ENCODE measurements at places on chromosomes 5 and 9.
A peak's percentile ranks its signal among the peaks of the same experiment; 100 is the strongest.

DNA sequence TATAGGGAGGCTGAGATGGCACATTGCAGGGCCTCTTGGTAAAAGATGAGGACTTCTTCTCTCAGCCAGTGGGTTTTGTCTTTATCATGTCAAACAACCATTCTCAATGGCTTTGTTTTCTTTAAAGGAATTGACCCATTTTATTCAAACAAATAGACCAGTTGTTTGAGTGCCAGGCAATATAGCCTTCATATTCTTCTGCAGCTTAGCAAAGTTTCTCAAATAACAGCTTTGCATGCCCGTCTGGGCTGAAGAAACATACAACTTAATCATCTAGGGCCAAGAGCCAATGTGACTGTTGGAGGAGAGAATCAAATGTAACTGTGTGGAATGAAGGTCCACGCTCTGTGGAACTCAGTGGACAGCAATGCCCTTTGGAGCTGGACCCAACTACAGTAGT lies 57.4 kb upstream of the ADRA1B start:
- DNase-seq, result no peak

- no peak for DNase-seq
Observed at GRCh38 chr9:25397746-25398145, 280.5 kb downstream of the TUSC1 start.

- no peak for DNase-seq
Observed at GRCh38 chr9:87596862-87597261, 99.2 kb downstream of the DAPK1 start.

DNA sequence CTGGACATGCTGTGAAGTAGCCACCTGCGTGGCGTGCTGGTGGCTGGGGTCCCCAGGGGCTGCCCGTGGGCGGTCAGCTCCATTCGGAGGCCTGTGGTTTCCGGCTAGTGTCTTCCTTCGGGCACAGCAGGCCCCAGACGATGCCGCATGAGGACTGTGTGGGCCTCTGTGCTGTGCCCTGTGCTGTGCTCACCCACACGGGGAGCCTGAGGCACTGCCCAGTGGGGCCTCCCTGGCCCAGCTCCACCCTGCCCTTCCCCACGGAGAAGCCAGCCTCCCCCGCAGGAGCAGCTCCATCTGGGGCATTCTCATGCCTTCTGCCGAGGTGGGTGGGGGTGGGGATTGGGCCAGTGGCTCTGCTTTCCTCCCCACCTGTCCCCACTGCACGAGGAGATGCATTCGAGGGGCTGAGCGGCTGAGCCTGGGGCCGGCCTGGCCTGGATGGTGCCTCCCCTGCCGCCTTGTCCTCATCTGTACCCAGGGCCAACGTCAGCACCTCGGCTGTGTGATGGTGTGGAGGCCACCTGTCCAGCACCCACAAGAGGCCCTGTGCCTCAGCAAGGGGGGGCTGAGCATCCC lies 24.2 kb downstream of the RXRA start:
- no peak for DNase-seq

- DNase-seq, result no peak
Observed at GRCh38 chr5:174601946-174602345, 122.4 kb upstream of the MSX2 start.

GRCh38 chr9:42388846-42389245 lies 205.4 kb downstream of the SPATA31A6 start:
- no peak for DNase-seq

DNA sequence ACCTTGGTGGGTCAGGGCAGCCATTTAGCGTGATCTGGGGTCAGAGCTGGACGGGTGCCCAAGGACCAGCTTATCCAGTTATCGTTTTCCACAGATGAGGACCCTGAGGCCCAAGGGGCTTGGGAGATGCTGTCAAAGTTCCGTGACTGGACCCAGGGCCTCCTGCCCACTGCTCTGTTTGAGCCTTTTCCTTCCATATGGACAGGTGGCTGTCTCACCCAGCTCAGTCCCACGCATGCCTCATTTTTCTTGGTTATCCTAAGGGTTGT lies 56.5 kb downstream of the TRIP13 start:
- DNase-seq, result no peak

DNA sequence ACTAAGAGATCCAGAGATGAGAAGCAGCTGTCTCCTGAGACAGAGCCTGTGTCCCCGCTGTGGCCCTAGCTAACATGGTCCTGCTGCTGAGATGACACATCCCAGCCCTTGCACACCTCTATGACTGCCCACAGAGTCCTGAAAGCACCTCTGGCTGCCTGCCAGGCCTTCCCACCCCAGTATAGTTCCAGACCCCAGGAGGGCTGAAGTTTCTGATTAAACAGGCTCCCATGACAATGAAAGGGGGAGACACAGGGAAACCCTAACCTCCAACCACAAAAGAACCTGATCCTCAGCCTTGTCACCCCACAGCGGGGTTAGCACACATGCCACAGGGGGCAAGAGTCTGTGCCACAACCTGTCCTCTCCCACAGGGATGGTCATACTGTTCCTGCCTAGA lies 15.6 kb downstream of the CIZ1 start:
- DNase-seq, result no peak

- no peak for DNase-seq
Observed at GRCh38 chr9:104961238-104961637, 33.3 kb upstream of the ABCA1 start.

DNA sequence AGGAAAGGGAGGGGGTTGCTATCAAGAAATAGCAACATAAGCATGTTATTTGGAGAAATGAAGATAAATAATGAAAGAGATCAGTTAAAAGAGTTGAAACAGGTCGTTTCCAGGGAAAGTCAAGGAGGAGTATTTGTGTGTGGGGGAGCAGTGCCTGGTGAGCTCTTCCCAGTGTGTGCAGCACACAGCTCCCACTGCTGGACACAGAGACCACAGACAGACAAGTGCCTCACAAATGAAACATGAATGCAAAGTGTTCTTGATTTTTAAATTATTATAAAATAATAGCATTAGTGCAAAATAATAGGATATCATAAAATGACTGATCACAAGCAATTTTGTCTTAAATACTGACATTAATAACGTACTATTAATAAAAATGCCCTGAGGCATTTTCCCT lies 40.8 kb downstream of the LIFR start:
- no peak for DNase-seq

DNA sequence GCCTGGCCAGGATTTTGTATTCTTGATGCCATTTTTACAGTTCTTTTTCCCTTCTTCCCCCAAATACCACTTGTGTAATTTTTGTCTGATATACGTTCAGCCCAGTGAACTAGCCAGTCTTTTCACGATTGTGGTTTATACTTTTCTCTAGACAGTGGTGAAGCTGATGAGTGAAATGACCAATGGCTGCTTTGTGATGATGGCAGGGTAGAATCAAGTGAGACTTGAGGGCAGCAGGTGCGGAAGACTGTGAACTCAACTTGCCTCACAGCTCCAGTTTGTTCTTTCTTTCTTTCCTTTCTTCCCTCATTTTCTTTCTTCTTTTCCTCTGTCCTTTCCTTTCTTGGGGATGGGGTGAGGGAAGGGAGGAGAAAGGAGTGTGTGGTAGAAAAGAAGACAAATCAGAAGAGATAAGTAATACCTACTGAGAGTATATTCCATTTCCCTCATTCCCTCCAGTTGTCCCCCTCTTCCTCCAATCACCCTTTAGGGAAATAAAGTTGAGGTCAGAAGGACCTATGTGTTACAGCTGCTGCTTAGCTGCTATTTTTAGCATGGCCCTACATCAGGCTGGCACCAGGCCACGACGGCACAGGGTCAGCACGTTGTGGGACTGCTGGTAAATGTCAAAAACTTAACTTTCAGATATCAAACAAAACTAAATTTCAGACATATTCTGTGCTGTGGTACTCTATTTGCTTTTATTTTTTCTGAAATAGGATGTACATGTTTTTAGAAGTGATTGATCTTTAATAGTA lies 12.3 kb downstream of the ZSWIM6 start:
- no peak for DNase-seq

DNA sequence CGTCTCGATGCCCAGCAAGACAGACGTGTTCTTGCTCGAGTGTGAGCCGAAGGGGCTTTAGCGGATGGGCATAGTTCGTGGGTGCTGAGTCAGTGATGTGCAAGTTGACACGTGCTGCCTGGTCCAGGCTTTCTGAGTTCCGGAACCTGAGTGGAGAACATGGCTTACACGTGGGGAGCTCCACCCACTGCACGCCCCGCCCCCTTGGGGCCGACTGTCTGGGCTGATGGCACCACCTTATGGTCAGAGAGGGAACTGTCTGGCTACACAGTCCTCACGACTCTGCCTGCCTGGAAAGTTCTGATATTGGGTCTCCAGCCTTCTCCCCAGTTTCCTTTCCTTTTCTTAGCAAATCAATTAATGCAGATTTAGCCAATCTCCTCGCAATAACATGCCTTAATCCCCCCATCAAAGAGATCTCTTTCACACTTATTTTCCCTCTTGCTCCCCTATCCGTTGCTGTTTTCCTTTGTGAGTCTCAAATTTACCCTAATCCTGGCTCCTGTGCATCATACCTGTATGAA lies 3.8 kb upstream of the STC2 start:
- DNase-seq, result no peak

GRCh38 chr9:5586391-5586802 lies 42.5 kb upstream of the RIC1 start:
- peak; percentile 37 for DNase-seq

- no peak for DNase-seq
Observed at GRCh38 chr5:123810746-123811340, 298.9 kb downstream of the CSNK1G3 start.

DNA sequence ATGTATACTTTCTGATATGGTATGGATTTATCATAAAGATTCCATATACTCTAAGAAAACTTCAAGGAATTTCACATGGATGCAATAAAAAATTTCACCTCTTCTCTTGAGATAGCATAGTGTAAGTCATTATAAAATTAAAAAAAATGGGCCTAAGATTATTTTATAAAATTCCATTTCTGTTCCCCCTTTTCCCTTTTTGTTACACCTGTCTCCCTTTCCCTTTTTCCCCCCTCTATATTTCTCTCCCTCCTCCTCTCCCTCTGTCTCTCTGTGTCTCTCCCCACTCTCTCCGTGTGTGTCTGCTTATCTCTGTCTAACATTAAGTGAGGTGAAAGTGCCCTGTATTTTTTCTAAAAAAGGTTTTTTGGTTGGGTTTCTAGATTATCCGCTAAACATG lies 180.2 kb downstream of the NIPBL start:
- no peak for DNase-seq

DNA sequence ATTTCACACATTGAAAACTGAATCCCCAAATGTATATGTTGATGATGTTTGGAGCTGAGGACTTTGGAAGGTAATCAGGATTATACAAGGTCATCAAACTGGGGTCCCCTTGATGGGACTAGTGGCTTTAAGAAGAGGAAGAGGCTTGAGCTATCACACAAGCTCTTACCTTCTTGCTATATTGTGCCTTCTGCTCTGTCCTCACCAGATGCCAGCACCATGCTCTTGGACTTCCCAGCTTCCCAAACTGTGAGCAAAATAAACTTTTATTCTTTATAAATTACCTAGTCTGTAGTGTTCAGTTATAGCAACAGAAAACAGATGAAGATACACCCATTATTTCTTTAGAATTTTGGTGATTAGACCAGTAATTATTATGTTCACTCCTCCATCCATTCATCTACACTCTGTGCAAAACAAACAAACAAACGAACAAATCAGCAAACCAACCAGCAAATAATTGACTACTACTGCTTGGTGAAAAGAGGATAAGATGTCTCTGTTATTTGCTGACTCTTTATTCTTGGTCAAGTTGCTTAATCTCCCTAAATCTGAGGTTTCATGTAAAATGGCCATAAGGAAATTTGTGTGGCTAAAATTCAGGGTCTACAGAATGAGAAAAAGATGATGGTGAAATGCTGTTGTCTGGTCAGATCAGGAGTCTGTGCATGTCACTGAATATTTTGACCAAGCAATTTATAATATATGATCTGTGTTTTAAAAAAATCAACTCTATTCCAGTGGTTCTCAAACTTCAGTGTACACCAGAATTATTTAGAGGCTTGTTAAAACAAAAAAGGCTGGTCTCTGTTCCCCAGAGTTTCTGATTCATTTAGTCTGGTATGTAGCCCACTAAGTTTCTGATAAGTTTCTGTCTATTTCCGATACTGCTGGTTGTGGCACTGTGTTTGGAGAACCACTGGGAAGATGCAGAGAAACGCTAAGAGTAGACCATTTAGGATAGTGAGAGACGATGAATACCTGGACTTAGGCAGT lies 854.1 kb downstream of the MAT2B start:
- DNase-seq, result no peak

DNA sequence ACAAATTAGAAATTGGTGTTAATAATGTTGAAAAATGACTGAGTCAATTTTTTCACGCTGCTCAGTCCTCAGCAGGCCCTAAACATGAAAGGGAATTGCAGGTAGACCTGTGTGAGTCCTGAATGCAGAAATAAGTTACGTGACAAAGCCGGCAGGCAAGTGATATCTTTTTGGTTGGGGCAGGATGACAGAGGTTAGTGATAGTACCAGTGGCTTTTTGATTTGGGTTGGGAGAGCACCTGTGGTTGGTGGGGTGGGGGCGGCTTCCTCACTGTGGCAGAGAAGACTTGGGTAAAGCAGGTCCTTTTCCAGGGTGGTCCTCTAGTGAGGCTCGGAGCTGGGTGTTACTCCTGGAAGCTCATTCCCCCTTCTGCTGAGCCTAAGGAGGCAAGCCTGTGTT lies 164.7 kb downstream of the TMEM167A start:
- DNase-seq, result no peak

DNA sequence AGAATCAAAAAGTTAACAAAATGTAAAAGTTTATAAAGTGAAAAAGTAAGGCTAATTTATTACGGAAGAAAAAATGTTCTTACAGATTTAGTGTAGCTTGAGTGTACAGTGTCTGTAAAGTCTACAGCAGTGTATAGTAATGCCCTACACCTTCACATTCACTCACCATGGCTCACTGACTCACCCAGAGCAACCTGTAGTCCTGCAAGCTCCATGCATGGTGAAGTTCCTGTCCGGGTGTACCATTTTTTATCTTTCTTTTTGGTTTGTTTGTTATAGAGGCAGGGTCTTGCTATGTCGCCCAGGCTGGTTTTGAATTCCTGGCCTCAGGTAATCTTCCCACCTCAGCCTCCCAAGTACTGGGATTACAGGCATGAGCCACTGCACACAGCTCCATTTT lies 93.6 kb downstream of the MED27 start:
- DNase-seq, result no peak

- DNase-seq, result no peak
Observed at GRCh38 chr9:92119586-92119985, 4.4 kb upstream of the SPTLC1 start.

Data from AG04450 (cell line).